C1 segment of cervical spinal cord (tissue), 14 donors: ENCODE measurements at places on chromosomes 1 and 21.

- DNase-seq, result no peak
Observed at GRCh38 chr1:211751438-211751837, 76.0 kb upstream of the NEK2 start.

DNA sequence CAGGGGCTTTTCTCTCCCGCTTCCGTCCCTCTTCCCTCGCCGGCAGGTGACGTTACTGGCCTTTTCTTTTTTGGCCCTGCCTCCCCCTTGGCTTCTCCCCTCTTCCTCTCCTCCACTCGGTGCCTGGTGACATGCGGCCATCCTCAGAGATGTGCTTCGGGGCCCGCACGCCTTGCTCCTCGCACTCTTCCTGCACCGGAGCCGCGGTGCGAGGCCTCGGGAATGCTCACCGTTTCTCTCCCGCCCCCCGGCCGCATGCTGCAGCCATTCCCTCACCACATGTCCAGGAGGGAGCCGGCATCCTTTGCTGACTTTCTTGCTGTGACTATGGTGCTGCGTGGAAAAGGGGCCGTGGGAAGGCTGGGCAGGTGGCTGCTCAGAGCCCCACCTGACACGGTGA lies 39.3 kb downstream of the PDE9A start:
- no peak for DNase-seq

GRCh38 chr1:105632342-105633196 lies 1423.9 kb upstream of the PRMT6 start:
- no peak for DNase-seq

- DNase-seq, result no peak
Observed at GRCh38 chr1:240790856-240791255, 178.9 kb upstream of the GREM2 start.

- DNase-seq, result no peak
Observed at GRCh38 chr1:12634156-12634555, 9.7 kb upstream of the AADACL4 start.

GRCh38 chr1:21909286-21909759 lies 27.8 kb downstream of the HSPG2 start:
- DNase-seq, result no peak

DNA sequence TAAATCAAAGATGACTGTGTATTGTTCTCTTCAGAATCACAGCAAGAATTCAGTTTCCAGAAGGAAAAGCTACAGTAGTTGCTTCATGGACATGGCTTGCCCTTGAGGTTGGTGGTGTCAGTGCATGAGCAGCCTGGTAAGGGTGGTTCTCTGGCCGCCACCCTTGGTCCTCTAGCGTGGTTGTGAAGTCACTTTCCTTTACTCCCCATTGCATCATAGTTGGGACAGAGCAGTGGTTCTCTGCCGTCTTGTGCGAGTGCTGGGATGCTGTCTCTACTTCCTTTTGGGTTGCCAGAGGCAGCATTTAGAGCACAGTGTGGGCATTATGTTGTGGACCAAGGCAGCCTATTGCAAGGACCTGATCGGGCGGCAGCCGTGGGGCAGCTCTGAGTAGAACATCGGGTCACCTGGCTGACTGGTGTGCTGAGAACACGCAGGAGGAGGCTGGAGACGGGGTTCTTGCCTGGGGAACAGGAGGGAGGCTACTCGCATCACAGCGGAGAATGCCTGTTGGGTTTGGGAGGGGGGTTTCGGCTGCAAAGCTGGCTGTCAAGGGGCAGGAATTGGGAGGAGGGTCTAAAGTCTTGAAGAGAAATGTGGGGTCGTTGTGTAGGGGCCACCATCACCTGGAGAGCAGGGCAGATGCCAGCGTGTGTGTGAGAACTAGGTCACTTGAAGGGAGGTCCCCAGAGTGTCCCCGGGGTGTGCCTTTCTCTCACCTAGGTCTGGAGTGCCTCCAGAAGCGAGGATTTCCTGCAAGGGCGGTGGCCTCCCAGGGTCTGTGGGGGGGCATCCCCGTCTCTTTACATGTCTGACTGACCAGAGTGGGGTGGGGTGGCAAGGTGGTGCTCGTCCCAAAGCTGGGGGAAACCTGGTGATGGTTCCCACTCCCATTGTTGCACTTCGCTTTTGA lies 6.3 kb downstream of the ARF1 start:
- no peak for DNase-seq

- DNase-seq, result no peak
Observed at GRCh38 chr1:43850591-43851233, 82.9 kb upstream of the ARTN start.

GRCh38 chr1:6292102-6292501 lies 31.2 kb upstream of the GPR153 start:
- no peak for DNase-seq

DNA sequence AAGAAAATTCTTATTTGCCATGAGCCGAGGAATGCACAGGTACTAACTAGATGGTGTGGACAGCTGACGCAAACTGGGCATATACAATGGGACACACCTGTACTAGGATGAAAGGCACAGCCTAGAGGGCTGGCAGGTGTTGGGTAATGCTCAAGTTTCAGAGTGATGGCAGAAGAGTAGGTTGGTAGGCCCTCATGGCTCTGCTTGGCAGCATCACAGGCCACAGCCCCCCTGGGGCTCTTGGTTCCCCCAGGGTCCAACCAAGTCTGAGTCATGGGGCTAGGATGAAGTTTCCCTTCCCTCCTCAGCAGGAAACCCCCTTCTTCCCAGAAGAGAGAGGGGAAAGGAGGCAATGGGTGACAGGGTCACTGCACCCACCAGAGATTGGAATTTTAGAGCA lies 35.2 kb downstream of the SPEN start:
- DNase-seq, result no peak

GRCh38 chr1:197546989-197547388 lies 228.3 kb downstream of the DENND1B start:
- DNase-seq, result no peak

DNA sequence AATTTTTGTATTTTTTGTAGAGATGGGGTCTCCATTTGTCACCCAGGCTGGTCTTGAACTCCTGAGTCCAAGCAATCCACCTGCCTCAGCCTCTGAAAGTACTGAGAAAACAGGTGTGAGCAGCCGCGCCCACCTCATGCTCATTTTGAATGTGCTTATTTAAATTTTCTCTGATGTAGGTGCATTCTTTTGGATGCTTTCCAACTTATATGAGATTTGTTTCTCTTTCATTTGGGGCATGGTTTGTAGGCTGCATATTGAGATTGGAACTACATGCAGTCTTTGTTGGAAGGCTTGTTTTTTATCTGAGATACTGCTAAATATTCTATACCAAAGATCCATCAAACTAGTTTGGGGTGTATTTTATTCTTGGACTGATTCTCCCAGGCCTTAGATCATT lies 81.0 kb upstream of the IVNS1ABP start:
- DNase-seq, result no peak

DNA sequence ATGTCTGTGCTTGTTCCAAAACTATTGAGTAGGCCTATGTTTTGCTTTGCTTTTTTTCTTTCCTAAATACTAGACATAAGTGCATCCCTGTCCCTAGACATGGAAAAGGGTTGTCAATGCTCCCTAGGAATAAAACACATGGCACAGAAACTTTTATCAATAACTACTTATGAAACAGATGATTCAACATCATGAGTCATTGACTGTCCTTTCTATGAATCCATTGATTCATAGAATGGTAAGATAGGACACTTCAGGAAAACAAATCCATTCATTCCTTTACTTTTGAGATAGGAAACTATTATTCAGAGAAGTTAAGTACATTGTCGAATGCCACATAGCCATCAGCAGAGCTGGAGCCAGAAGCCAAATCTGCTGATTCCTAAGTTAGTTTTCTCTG lies 147.5 kb downstream of the TSEN15 start:
- DNase-seq, result no peak

DNA sequence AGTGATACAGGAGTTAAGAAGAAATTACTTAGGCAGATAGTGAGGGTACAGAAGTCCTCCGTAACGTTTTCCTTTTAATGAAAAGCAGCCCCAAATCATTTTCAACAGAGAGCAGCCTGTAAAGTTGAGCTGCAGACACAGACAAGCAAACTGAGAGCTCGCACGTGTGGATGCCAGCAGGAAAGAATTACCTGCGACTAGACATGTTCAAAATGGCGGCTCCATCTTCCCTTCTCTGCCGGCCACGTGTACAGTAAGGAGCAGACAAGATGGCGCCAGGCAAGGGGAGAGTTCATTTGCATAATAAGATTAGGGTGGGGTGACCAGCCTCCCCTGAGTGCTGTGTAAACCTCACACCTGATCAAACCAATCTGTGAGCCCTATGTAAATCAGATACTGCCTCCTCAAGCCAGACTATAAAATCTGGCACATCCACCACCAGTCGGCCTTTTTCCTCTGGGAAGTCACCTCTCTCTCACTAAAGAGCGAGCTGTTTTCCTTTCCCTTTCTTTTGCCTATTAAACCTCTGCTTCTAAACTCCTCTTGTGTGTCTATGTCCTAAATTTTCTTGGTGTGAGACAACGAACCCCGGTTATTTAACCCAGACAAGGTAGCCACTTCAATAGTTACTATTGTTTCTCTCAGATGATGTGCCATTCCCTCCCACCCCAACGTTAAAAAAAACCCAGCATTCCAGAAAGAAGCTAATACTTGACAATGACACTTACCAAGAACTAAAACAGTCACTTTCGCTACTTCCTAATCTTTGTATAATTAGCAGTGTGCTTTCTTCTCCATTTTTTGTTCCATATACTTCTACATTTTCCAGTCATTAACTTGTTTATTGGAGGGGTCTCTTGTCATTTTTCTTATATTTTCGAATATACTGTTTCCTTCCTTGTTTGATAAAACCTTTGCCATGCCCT lies 27.4 kb downstream of the DUSP10 start:
- no peak for DNase-seq

- peak; percentile 62 for DNase-seq
Observed at GRCh38 chr1:41726899-41727748, 191.6 kb downstream of the HIVEP3 start.

GRCh38 chr21:14602382-14602958 lies 56.4 kb upstream of the SAMSN1 start:
- no peak for DNase-seq

GRCh38 chr1:64664299-64664698 lies 80.6 kb upstream of the RAVER2 start:
- no peak for DNase-seq

GRCh38 chr1:6686294-6686693 lies 15.3 kb downstream of the DNAJC11 start:
- DNase-seq, result no peak

DNA sequence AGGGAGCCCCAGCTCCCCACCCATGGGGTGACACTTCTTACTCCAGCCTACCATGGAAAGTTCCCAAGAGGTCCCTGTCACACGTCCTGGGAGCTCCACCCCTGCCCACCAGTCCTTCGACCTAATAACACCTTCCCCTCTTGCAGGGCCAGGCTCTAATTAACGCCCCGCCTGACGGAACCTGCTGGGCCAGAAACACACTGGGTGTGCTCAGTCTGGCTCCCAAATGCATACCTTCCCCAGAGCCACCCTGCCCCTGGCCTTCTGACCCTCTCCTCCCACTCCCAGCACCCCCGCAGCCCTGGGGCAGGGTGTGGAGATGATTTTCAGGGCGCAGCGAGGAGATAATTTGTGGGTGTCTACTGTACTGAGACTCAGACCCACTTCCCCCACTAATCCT lies 20.6 kb downstream of the PGLYRP3 start:
- DNase-seq, result no peak

GRCh38 chr1:118660769-118661168 lies 327.4 kb downstream of the TBX15 start:
- DNase-seq, result no peak

- DNase-seq, result no peak
Observed at GRCh38 chr1:19775317-19775716, 24.4 kb downstream of the TMCO4 start.

DNA sequence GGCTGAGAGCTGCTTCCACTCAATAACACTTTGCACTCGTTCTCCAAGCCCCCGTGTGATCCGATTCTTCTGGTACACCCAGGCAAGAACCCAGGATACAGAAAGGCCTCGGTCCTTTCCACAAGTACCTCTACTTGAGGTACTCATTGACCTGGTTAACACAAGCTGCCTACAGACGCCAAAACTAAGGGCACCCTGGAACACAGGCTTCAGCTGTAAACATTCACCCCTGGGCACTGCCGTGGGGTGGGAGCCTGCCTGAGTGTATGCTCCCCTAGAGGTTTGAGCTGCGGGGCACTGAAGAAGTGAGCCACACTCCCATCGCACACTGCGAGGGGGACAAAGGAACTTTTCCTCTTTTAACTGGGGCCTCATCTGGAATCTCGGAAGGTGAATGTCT lies 30.5 kb downstream of the LRRC3 start:
- no peak for DNase-seq

DNA sequence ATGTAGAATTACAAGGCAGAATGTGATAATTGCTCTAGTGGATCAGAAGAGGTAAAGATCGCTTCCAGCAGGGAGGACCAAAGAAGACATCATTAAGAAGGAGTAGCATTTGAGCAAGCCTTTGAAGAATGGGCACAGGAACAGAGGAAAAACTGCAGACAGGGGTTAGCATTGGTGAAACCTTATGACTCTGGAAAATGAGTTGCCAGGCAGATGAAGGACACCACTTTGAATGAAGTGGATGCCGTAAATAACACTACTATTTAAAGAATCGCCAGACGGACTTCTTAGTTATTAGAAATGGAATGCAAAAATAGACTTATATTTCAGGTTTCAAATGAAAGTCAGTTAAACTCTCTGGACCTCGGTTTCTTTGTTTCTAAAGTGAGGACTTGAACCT lies 727.7 kb downstream of the USP25 start:
- DNase-seq, result no peak

DNA sequence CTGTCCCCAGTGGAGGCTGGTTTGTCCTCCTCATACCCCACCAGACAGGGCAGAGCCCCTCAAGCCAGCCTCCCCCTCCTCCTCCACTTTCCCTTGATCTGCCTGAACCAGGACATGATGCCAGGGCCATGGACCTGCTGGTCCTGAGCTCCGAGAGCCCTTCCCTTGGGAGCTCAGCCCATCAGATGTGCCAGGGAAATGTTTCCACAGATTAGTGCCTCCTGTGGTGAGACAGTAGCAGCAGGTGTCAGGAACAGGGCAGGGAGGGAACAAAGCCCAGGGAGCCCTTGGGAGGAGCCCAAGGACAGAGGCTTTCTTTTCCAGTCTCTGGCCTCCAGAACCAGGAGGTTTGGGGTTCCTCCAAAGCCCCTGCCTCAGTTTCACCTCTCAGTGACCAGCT lies 14.6 kb upstream of the SLC41A1 start:
- DNase-seq, result no peak

GRCh38 chr1:67347688-67348472 lies 40.2 kb downstream of the IL12RB2 start:
- DNase-seq, result peak; percentile 0

DNA sequence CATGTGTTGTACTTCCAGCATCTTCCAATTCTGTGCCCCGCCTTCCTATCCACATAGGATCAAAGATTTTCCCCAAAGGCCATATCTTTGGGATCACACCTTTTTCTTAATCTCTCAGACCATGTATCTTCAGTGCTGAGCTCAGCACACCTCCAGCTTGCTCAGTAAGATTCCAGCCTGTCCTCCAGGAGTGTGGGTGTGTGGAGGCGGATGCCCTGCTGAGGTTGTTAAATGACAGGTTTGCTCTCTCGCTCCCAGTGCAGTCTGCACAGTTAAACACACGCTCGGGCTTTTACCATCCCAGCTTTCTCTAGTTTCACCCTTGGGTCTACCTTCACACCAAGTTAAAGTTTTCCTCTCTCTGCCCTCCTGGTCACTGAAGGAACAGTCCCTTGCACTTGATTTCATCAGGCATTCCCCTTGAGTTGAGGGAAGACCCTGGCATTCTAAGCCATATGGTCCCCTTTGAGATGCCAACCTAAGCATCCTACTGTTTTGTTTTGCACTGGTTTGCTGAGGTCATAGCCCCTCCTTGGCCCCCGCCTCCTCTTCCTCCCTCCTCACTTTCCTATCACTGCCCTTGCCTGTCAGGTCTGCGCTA lies 13.7 kb downstream of the MYOG start:
- DNase-seq, result no peak

GRCh38 chr1:227549892-227550291 lies 13.5 kb upstream of the ZNF678 start:
- DNase-seq, result no peak
